ENCODE measurements at places on chromosomes 13 and 19. TPM values are rescaled to one million over a fixed set of nuclear protein-coding genes. Genes with fewer than 3 reads are reported as not detected.

The RASIP1 gene
- total RNA-seq: 74.0 TPM

The TNPO2 gene
- total RNA-seq: 19.4 TPM

The MBNL2 gene
- 46.6 TPM for total RNA-seq

The PGLYRP2 gene
- total RNA-seq: not detected

GRCh38 chr13:110422913-110423688 is 116.0 kb downstream of the COL4A2 start:
- DNase-seq: peak; percentile 73

GRCh38 chr13:113813070-113813748 is 50.7 kb downstream of the GAS6 start:
- no peak for DNase-seq

DNA sequence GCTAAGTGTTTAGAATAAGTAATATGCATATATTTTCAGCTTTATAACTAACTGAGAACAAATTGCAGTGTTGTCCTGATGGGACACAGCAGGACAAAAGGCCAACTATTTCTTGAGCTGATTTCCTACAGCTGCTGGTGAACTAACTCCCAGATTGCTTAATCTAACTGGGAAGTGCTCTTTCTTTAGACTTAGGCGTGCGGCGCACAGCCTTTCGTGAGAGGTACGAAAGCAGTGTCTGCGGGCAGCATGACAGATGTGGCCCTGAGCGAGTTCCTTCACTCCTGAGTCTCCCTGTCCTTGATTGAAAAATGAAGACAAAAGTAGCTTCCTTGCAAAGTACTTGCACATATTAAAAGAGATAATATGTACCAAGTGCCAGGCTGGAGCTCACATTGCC is 47.3 kb upstream of the NPAS1 start:
- DNase-seq: no peak

DNA sequence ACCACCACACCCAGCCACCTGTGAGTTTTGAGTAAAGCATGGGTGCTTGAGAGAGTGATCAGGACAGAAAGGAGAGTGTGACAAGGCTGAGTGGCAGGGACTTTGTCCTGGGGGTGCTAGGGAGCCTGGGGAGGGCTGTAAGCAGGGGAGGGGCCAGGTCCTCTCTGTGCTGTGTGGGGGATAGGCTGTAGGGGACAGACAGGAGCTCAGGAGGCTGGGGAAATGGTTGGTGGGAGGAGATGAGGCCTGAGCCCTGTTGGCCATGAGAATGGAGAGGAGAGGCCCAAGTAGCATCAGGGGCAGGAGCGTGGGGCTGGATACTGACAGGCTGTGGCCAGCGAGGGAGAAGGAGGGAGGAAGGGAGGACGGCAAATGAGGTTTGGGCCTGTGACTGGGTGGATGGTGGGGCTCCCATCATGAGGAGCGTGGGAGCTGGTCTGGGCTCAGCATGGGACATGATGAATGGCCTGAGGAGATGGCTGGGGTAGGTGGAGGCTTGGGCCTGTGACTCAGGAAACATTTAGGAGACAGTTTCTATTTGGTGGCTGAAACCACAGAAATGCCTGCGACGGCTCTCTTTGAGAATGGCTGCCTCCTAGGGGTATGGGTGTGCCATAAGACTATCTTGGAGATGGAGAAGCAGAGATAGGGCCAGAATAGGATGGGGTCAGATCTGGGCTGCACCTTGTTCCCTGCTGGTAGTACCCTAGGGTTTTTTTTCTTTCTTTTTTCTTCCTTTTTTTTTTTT is 25.0 kb downstream of the GRIN2D start:
- no peak for DNase-seq

DNA sequence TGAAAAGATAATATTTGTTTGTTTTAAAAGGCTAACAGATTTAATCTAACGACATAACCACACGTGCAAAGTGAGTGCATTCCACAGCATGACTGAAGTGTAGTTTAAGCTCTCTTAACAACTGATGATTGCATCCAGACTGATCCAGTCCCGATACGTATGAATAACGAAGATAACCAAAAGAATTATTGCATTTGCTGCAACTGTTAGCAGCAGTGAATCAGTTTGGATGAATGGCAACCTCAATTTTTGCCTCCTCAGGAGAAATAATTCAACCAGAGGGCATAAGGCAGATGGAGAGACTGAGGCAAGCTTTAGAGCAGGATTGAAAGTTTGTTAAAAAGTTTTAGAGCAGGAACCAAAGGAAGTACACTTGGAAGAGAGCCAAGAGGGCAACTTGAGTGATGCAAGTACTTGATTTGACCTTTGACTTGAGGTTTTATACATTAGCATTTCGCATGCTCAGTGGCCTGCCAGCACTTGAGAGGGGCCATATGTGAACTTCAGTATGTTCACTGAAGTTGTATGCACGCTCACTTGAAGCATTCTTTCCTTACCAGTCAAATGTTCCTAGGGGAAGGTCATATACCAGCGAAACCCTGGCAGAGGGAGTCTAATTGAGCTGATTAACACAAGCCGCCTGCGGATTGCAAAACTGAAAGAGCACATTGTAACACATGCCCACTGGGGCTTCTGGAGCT is 835.0 kb upstream of the PCDH20 start:
- DNase-seq: no peak

GRCh38 chr19:46357846-46358583 is 11.1 kb downstream of the PPP5C start:
- no peak for DNase-seq

DNA sequence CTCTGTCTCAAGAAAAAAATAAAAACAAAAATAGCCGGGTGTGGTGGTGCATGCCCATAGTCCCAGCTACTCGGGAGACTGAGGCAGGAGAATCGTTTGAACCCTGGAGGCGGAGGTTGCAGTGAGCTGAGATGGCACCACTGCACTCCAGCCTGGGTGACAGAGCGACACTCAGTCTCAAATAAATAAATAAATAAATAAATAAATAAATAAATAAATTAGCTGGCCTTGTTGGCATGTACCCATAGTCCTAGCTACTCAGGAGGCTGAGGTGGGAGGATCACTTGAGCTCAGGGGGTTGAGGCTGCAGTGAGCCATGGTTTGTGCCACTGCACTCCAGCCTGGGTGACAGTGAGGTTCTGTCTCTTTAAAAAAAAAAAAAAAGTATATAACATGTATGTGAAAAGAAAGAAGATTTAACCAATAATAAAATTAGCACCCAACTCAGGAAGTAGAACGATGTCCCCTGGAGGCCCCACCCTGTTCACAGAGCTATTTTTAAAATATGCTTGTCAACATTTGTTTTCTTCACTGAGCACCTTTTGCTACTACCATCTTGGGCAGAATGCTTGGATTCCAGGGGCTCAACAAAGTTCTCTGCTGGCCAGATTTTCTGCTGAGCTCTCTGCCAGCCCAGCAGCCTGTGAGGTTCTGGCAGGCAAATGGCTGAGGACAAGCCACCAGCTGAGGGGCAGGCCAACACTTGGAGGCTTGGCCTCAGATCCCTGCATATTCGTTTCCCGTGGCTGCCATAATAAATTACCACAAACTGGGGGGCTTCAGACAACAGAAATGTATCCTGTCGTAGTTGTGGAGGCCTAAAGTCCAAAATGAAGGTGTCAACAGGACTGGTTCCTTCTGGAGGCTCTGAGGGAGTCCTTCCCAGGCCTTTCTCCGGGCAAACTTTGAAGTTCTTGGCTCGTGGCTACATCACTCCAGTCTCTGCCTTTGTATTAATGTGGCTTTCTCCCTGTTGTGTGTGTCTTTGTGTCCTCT is 5.2 kb downstream of the SLC25A42 start:
- DNase-seq: no peak

- DNase-seq: peak; percentile 32
These were observed 3.5 kb downstream of the USP12 start for GRCh38 chr13:27168086-27168485.

DNA sequence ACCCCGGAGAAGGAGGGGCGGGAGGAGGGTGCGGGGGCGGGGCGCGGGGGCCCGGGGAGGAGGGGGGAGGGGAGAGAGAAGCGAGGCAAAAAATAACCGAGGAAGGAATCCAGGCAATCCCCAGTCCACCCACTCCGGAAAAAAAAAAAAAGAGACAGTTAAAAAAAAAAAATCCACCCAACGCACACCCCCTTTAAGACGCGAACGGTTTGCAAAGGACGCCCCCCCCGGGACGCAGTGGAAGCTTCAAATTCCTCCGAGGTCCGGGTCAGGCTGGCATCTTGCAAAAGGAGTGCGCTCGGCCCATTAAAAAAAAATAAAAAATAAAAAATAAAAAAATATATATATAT is at the start of gene CACNA1A:
Gene CACNA1A, minus strand, starts transcription at position 9 of the 350 bp plus-strand sequence. CDS start 255 bp downstream, outside the sequence.
- no peak for DNase-seq

GRCh38 chr19:34508540-34508939 is 27.0 kb downstream of the WTIP start:
- DNase-seq: no peak

DNA sequence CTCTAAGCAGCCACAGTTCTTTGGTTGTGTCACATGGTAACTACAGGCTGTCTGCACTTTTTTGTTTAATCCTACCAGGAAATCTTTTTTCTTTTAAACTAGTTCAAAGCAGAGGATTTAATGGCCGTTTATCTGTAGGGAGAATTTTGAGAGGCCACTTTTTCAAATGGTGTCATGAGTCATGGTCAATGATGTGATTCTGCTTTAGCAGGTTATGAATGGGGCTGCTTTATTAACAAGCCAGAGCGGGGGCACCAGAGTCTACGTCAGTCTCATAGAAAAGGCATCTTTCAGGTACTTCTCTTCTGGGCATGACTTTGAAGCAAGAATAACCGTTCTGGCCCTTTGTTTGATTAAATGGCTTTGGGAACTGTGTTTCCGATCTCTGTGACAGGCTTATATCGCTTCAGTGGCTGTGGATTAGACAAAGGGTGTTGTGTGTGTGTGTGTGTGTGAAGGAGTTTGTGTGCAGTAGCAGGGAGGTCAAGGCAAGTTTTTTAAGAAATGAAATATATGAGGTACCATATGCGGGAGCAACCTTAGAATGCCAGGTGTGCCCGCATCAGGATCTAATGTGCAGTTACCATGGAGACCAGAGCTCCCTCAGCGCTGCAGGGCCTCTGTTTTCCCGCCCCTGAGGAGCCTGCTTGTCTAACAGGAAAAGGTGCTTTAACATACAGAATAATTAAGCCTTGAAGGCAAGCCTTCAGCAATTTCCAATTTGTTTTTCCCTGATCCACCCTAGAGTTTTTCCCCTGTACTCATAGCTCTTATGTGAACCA is 120.5 kb downstream of the KATNAL1 start:
- DNase-seq: no peak

GRCh38 chr19:35346193-35347052 is 1.3 kb upstream of the FFAR1 start:
- no peak for DNase-seq

DNA sequence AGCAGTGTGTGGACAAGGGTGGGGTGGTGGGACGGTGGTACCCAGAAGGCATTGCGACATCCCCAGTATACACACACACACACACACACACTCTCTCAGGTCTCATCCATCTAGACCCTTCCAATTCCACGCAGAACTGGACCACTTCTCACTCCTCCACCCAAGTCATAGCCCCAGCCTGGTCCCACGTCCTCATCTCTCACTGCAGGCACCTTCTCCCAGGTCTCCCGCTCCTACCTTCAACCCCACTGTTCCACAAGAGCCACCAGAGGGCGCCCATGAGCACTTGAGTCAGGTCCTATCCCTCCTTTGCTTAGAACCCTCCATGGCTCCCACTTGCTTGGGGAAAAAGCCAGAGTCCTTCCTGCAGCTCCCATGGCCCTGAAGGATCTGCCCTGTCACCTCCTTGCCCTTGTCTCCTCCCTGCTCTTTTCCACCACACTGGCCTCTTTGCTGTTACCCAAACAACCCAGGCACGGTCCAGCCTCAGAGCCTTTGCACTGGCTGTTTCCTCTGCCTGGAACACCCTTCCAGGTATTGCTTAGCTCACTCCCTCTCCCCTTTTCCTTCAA is 62.6 kb downstream of the IER2 start:
- peak; percentile 62 for DNase-seq

DNA sequence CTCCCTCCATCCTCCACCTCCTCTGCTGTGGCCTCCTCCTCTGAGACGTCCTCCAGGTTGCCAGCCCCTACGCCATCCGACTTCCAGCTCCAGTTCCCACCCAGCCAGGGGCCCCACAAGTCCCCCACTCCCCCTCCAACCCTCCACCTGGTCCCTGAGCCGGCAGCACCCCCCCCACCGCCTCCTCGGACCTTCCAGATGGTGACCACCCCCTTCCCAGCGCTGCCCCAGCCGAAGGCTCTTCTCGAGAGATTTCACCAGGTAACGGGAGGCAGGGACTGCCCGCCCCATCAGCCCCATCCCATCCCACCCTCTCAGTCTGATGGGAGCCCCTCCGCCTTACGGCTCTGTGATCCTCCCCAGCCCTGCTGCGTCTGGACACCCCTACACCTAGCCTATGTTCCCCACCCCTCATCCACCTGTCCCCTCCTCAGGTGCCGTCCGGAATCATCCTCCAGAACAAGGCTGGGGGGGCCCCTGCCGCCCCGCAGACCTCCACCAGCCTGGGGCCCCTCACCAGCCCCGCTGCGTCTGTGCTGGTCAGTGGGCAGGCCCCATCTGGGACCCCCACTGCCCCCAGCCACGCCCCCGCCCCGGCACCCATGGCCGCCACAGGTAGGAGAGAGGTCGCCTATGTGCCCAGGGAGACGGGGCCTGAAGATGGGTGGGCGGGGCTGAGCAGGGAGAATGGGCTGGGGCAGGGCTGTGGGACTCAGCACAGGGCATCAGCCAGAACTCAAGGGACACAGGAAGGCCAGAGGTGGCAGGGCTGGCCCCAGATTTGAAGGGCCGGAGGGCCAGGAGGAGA is 18.6 kb upstream of the EHD2 start:
- no peak for DNase-seq

DNA sequence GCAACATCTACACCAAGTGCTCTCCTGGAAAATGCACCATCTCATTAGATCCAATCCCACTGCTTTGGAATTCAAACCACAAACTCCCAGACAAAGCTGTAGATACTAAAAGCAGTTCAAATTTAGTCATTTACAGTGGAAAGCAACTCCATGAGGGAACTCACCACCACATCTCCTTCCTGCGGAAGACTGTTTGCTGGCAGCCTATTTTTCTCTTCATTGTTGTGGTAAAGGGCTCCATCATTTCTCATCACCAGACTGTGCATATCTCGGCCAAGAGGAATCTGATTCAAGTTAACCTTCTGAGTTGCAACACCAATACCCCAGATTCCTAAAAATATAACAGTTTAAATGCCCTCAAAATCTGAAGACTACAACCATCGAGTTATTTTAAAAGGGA is 8.4 kb downstream of the SPRYD7 start:
- DNase-seq: peak; percentile 60

- DNase-seq: no peak
These were observed 20.9 kb upstream of the ATP11A start for GRCh38 chr13:112668924-112669323.

- no peak for DNase-seq
These were observed 15.5 kb downstream of the STX10 start for GRCh38 chr19:13134626-13135025.

Measured in lung microvascular endothelial cell (primary cell).